ENCODE measurements at places on chromosomes 7 and 10.

GRCh38 chr7:107891636-107892366, 818 bp downstream of the DLD start:
- no peak for DNase-seq

DNA sequence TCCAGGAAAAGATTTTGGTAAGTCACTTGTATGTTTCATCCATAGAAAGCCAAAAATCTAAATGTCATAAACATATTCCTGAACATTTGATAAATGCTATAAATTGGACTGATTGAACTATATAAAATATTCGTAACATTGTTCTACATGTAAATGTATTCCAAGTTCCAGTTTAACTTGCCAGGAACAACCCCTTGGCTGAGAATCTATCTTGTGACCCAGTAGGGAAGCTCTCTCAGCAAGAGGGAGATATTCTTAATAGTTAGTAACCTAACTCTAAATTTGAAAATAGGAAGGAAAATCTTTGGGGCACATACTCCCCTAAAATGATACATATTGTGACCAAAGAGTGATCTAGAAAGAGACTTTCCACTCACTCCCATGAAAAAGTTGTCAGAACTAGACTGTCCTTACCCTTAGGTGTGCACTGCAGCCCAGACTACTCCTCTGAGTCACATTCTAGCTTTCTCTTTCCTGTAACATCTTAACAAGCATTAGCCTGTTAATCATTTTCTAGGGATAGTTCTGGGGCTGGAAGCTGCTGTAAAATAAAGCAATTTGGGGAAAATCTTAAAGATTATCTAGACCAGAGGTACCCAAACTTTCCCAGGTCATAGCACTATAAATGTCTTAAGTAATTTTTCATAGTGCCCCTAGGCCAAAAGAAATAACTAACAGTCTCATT, 73.7 kb upstream of the SKAP2 start:
- DNase-seq = no peak

GRCh38 chr10:48478980-48479811, 125.7 kb downstream of the ARHGAP22 start:
- DNase-seq = no peak

- no peak for DNase-seq
Observed at GRCh38 chr7:77651575-77652162, 44.6 kb upstream of the RSBN1L start.

GRCh38 chr7:2564970-2565540, 6.3 kb downstream of the IQCE start:
- no peak for DNase-seq

DNA sequence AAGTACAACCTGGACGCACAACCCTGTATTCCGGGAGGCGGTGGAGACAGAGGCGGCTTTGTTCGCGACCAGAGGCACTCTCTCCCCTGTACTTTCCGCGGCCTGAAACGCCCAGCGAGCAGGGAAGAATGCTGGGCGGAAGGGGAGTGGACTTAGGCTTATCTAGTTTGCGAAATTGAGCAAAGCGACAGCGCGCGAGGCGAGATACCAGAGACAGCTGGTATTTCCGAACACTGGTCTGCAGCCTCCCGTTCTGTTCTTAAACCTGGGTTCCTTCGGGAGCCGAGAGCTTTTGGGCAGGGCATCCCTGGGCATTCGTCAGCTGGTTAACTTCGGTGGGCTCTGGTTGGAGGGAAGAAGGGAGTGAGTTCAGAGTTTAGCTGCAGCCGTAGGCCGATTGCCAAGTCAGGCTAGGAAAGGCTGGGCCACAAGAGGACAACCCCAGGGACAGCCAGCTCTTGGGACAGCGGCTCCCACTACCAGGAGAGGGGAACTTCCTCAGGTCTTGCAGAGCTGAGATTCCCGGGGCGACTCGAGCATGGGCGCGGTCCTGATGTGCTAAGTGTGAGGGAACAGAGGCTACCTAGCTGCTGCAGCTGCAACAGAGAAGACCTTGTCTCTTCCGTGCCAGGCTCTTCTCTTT, 3.9 kb downstream of the HMX3 start:
- DNase-seq = no peak

- no peak for DNase-seq
Observed at GRCh38 chr10:18332048-18332447, 191.8 kb downstream of the CACNB2 start.

DNA sequence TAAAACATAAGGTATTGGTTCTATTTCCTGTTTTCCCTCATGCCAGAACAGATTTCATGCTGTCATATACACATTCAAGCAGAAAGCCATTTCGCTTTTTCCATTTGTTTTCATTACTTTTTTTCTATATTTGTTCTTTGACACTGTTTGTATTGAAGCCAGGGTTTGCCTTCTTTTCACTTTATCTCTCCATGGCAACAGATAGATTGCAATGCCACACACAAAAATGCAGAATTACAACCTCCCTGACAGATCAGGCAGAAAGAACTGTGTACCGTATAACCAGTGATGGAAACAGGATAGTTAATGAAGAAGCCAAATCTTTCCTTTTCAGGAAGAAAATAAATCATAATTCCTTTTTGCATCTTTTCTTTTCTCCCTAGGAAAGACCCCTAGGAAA, 103.0 kb upstream of the PCGF5 start:
- DNase-seq = no peak

DNA sequence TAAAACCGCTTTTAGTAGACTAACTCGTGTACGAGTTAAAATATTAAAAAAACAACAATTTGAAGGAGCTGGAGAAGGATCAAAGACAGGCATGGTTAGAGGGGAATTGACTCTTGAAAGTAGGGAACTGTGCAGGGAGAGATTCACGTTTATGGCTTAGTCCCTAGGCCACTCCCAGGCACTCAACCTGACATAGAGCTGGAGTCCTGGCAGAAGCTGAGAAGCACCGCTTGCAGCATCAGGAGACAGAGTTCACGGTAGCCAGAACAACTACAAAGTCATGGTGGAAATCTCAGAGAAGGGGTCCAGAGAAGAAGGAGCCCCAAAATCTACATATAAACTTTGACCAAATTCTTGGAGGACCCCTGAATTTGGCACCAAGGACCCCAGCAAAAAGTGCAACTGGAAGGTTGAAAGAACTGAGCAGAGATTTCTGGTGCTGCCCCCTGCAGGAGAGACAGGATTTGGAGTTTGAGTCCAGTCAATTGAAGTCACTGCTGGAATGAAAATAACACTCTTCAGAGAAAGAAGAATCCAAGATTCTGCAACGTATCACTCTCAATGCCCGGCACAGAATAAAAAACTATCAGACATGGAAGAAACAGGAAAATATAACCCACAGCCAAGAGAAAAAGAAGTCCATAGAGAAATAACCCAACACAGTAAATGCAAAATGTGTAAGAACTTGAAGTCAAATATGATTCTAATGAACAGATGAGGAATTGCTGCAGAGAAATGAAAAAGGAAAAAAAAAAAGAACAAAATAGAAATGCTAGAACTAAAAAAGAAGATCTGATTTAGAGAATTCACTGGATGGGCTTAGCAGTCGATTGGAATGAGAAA, 493.3 kb upstream of the PODXL start:
- DNase-seq = no peak

GRCh38 chr7:30888747-30889146, 22.9 kb upstream of the AQP1 start:
- no peak for DNase-seq

DNA sequence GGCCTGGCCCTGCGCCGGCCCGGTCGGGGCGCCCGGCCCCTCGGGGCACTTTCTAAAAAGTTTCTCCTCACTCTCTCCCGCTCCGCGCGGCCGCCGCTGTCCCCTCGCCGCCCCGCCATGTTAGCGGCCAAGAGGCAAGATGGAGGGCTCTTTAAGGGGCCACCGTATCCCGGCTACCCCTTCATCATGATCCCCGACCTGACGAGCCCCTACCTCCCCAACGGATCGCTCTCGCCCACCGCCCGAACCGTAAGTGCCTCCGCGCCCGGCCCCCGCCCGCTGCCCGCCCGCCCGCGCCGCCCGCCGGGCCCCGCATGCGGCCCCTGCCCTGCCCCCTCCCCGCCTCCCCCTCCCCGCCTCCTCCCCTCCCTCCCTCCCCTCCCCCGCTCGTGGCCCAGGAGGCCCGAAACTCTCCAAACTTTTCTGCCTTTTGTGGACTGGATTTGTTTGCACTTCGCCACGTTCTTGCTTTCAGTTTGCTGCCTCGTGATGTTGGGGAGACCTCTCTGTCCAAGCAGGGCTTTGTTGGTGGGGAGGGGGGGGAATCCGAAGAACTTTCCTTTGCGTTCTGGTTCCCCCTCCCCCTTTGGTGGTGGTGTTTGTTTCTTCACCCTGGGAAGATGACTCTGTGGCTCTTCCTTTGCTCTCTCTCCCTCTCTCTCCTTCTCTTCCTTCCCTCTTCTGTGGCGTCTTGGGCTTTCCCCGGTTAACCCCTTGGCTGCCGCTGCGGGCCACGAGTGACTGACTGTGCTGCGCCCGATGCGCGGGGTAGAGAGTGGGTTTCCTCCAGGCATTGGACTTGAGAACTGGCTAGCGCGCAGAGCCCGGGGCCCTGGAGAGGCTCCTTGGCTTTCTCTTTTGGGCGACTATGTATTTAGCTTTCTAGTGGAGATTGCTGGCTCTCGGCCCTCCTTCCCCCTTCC, 1.6 kb downstream of the TCF7L2 start:
- peak; percentile 46 for DNase-seq

All from prostate gland (tissue), 2 donors.